ENCODE measurements at places on chromosomes 4 and X.

DNA sequence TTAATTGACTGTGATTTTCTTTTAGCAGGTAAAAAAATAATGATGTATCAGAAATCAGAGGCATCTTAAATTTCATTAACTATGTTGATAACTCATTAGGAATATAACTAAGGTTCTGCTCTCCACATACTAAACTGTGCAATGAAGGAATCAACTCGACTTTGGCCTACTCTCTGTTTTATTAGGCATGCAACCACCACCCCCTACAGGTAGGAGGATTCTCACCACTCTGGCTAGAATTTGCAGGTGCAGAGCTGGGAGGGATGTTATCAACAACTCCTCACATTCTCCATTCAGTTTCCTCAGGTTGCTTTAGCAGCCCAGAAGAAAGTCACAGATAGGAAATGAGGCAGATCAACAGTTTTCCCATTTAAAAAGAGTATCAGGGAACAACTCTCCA, 160.1 kb downstream of the COX18 start:
- DNase-seq, result no peak

GRCh38 chr4:153466949-153467896, 1.1 kb downstream of the TMEM131L start:
- peak; percentile 59 for DNase-seq

DNA sequence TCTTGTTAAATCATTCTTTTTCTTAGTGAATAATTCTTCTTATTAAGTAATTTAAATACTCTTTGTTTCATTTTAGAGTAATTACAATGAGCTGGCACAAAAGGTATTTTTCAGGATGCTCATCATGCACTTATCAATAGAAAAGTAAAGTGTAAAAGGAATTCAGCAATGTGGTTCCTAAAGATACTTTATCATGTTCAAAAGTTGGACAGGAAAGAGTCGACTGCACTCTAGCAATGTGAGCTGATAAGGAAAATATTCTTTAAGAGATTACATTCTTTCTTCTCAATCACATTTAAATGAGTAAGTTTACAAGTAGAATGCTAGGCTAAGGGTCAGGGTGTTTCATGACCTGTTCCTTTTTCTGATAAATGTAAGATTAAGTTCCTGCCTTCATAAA, 609.5 kb upstream of the FAM241A start:
- no peak for DNase-seq

GRCh38 chrX:40156470-40157227, 58.9 kb upstream of the BCOR start:
- no peak for DNase-seq

DNA sequence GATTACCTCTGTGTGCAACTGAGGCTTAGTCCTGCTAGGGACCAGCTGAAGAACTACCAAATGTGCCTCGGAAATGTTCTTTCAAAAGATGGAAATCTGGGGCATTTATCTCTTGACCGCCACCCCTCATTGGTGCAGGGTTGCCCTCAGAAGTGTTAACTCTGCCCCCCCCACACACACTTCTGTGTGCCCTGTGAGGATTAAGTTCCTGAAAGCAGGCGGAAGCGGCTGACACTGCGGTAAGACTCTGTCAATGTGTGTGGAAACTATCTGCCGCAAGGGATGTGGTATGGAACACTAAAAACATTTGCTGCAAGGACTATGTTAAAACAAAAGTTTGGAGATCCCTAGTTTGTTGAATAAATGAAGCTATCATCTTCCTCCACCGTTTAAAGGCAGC, 106.9 kb upstream of the NDP start:
- DNase-seq, result no peak

GRCh38 chr4:48064349-48064748, 47.8 kb downstream of the NIPAL1 start:
- DNase-seq, result no peak

GRCh38 chr4:66604192-66604591, 933.9 kb upstream of the EPHA5 start:
- DNase-seq, result no peak

DNA sequence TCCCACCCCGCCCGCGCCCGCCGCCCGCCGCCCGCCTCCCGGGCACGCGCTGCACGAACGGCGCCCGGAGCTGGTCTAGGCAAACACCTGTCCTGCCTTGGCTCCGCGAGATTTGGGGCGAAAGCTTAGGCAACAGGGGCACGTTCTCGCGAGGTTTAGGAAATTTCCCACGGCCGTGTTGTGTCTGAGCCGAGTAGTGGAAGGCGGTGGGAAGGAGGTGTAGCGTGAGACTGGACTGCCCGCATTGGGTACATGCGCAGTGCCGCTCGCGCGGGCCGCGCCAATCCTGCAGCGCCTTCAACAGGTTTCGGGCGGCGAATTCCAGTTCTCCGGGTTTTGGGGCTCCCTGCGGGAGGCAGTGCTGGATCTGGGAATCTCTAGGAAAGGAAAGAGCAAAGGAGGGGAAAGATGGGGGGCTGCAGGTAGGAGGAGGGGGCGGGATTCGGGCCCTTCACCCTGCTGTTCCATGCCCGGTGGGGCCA, 1.3 kb upstream of the RBPJ start:
- peak; percentile 92 for DNase-seq

DNA sequence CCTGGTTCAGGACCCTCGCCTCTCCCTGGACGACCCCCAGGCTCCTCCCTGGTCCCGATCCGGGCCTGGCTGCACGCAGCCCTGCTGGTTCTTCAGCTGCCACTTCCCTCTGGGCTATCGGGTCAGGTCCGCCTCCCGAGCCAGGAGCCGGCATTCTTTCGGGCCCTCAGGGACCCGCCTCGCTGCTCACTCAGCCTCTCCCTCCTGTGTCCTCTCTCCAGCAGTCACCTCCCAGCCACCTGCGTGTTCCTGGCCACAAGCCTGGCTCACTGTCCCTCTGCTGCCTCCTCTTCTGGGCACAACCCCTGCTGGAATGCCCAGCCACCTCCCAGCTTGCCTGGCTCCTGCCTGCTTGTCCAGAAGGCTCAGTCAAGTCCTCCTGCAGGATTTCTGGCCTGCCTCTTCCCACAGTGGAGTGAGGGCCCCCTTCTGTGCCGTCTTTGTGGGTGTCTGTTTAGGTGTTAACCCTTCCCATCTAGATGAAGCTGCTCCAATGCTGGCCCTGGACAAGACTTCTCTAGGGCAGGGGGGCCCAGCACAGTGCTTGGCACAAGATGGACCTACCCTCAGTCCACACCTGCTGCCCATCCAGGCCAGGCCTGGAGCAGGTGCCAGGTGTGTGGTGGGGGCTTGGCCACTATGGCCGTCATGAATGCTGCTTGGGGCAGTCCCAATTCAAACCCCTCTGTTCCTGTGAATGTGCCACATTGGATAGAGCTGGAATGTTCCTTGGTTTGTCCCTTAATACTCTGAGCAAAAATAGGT, 2.2 kb downstream of the WFS1 start:
- DNase-seq, result no peak

DNA sequence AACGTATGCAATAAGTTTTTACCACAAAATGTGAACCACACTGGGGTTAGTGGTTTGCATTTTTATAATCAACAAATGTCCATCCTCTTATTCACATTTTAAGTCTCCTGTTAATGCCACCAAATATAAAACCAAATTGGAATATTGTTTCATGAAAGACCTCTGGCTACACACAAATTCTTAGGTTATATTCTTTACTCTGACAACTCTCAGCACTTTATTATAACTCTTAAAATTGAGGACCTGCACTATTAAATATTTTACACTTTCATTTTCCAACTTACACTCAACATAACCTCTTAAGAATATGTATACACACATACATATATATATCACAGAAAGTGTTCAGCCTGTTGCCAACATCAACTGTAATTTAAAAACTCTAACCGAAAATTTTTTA, 2.8 kb downstream of the PDE5A start:
- DNase-seq, result no peak

DNA sequence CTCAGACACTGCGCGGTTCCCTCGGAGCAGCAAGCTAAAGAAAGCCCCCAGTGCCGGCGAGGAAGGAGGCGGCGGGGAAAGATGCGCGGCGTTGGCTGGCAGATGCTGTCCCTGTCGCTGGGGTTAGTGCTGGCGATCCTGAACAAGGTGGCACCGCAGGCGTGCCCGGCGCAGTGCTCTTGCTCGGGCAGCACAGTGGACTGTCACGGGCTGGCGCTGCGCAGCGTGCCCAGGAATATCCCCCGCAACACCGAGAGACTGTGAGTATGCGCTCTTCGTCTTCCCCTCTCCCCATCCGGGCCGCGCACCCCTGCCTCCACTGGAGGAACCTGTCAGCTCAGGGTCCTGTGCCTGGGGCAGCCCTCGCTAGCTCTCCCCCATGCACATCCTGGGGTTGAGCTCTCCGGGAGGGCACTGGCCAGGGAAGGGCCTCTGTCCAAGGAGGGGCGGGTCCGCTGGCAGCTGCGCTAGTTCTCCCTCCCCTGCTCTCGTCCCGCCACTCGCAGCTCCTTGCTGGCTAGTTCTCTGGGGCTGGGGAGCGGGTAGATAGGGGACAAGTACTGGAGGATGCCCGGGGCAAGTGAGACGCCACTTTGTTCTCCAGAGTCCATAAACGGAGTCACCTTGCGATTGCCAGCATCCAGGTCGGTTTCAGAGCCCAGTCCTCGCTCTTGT, 2.2 kb downstream of the SLIT2 start:
- DNase-seq, result peak; percentile 9

GRCh38 chr4:113088050-113088449, 38.6 kb downstream of the ANK2 start:
- no peak for DNase-seq

Data from activated CD8-positive, alpha-beta memory T cell treated with anti-CD3 and anti-CD28 coated beads, Interleukin-2, amount 50 U/mL, for 4 hours (primary cell).